ENCODE measurements at places on chromosomes 2 and 18.

GRCh38 chr18:34734056-34734455, 24.0 kb downstream of the DTNA start:
- DNase-seq, result no peak

- no peak for DNase-seq
These were observed 433 bp downstream of the NPC1 start for GRCh38 chr18:23585897-23586248.

DNA sequence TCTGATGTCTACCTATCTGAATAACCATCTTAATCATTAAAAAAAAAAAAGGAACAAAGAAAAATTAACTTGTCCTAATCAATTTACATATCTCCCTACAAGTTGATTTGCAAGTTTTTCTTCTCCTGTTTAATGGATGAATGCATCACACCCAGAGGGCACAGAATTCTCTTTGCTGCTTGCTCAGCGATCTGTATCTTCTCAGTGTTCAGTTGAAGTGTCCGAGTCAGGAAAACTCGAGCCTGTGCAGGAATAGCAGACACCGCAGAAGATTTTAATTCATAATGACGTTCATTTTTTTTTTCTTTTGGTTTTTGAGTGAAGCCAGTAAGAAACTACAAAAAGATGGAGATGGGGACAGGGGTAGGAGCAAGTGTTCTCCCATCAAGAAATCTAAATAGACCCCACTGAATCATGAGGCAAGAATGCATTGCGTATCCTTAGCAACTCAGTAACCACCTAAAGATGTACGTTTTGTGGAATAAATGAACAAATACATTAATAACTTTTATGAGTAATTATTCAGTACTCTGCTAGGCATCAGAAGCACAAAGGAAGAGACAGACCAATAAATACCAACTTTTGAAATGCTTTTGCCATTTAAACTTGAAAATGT, 675.5 kb downstream of the LRP1B start:
- no peak for DNase-seq

DNA sequence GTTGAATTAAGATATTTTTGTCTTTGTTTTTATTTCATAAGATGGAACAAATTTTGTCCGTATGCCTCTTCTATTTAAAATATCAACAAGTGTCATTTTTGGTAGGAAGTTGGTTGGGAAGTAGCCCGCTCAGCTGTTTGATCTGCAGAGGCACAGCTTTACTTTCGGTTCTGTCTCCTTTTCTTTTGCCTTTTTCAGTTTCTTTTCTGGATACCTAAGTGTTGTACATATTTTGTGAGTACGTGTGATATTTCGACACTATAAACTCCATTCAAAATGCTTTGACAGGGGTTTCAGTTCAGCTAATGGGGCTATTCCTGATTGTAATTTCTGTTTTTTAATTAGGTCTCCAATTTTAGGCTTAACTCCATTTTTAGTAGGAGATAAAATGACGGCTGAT, 1785.0 kb upstream of the LRRTM1 start:
- no peak for DNase-seq

- no peak for DNase-seq
These were observed 292.0 kb downstream of the ZNF804A start for GRCh38 chr2:184890311-184890710.

DNA sequence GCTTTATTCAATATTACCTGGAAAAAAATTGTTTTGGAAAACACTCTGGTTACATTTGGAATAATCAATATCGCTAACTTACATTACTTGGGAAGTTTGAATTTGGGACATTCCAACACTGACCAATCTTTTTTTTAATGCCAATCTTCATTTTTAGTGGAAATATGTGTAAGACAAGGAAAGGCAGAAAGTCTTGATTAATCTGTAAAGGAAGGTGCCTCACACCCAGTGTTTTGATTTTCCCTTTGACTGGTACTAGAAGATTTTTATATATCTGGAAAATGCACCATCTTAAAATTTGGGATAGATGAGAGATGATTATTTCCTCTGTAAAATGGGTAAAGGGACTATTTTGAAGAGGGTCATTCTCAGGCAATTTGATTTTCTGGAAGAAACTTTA, 879.2 kb upstream of the ZEB2 start:
- DNase-seq, result no peak

DNA sequence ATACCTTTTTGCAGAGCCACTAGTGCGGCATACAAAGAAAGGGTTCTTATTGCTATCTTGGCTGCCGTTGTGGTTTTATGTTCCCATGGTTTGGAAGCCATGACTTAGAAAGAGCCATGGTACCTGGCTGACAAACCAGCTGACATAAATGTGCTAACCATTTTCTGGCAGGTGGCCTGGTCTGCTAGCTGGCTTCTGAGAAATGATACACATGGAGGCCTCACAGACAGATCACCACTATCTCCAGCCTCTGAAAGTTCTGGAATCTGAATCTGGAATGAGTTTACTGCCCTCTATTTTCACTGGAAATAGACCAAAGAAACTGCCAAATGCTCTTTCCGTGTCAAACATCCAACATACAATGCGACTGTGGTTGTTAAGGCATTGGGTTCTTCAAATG, 123.7 kb downstream of the QPCT start:
- no peak for DNase-seq

DNA sequence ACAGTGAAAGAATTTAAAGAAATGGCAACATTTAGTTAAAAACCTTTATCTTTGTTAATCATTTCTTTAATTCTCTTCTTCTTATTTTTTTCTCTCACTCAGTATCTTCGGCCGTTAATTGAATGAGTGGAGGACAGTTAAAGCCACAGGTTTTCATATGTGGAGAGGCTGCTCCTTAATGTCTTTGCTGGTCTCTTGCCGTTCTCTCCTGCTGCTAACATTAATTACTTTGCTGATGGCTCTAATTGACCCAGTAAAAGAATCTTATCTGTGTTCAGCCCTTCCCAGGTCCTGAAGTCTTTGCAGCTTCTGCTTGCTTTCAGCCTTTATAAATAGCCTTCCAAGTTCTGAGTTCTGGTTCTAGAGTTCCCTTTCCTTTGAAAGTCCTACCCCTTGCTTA, 77.1 kb downstream of the ADAM23 start:
- no peak for DNase-seq

DNA sequence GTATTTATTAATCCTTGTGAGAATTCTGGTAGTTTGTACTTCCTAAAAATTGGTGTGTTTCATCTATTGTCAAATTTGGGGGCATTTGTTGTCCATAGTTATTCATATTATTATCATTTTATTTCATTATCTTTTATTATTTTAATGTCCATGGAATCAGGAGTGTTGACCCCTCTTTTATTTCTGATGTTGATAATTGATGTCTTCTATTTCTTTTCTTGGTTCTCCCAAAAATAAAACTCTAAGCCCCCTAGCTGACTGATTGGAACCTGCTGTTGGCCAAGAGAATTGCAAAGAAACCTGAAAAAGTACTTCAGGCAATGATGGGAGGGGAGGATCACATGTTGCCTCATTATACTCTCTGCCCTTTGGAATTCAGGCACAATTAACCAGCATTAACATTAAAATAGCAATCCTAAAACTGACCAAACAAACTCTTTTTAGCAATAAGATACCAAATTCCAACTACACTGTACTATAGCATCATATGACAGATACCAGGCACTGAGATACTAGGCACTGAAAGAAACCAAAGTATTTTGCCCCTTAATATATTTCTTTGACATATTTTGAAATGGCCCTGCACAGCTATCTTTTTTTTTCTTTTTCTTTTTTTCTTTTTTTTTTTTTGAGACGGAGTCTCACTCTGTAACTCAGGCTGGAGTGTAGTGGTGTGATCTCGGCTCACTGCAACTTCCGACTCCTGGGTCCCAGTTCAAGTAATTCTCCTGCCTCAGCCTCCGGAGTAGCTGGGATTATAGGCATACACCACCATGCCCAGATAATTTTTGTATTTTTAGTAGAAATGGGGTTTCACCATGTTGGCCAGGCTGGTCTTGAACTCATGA, 1097.2 kb upstream of the CNTNAP5 start:
- no peak for DNase-seq

DNA sequence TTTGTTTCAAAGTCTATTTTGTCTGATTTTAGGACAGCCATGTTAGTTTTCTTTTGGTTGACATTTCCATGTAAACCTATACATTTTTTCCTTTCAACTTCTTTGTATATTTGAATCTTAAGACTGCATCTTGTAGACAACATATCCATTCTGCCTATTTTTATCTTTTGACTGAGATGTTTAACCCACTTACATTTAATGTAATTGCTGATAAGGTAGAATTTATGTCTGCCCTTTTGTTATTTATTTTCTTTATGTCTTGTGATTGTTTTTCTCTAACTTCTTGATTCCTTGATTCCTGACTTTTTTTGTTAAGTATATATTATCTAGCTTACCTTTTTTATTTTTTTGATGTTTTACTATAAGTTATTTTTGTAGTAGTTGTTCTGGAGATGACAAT, 542.5 kb downstream of the SUCLG1 start:
- DNase-seq, result no peak

DNA sequence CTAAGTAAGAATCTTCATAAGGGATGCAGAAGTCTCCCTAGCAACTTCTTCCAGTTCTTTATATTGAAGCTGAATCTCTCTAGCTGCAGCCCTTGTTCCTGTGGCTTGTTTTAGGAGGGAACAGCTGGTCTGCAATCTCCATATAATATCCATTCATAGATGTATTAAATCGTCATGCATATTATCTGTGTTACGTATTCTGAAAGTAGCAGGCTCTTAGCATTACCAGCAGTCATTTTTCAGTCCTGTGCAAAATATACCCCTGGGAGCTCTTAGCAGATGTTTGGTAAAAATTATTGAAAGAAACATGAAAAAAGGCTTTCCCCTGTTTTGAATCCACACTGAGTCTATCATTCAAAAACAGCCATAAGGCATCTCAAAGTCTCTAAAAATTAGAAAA, 385.3 kb downstream of the IRS1 start:
- no peak for DNase-seq

DNA sequence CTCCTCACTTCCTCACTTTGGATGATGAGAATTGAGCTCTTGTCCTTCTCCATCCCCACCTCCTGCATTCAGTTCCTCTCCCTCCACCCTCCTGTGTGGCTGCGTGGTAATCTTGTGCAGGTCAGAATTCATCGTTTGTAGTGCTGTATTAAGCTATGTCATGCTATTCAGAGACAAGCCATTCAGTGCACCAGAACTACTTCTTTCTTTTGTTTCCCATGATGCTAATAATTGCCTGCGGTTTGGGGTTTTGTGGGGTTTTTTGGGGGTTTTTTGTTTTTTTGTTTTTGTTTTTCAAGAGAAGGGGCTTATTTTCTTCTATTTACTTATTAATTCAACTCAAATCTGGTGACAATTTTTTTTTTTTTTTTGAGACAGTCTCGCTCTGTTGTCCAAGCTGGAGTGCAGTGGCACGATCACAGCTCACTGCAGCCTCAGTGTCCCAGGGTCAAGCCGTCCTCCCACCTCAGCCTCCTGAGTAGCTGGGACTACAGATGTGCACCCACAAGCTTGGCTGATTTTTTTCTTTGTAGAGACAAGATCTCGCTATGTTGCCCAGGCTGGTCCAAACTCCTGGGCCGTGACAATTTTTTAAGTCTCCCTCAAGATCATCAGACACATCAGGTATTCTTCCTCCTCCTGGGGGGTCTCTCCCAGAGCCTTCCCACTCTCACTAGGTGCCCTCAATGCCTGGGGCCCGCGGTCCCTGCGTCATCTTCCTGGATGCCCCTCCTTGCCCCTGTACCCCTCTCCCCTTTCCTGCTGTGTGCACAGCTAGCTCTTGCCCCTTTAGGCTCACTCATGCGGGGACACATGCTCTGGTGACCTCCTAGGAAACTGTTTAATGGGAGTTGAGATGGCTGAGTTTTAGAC, 37.8 kb downstream of the MAL start:
- DNase-seq, result no peak

- DNase-seq, result no peak
These were observed 97.2 kb downstream of the PLEKHM3 start for GRCh38 chr2:207928079-207928478.

- DNase-seq, result no peak
These were observed 292.2 kb upstream of the CCDC68 start for GRCh38 chr18:55251254-55251971.

- no peak for DNase-seq
These were observed 25.0 kb upstream of the FN1 start for GRCh38 chr2:215460682-215461382.

- DNase-seq, result no peak
These were observed 100.4 kb upstream of the LCLAT1 start for GRCh38 chr2:30346471-30347169.

- no peak for DNase-seq
These were observed 76.7 kb downstream of the TGIF1 start for GRCh38 chr18:3526421-3527354.

GRCh38 chr2:33620-34019, 12.7 kb downstream of the FAM110C start:
- DNase-seq, result peak; percentile 53

DNA sequence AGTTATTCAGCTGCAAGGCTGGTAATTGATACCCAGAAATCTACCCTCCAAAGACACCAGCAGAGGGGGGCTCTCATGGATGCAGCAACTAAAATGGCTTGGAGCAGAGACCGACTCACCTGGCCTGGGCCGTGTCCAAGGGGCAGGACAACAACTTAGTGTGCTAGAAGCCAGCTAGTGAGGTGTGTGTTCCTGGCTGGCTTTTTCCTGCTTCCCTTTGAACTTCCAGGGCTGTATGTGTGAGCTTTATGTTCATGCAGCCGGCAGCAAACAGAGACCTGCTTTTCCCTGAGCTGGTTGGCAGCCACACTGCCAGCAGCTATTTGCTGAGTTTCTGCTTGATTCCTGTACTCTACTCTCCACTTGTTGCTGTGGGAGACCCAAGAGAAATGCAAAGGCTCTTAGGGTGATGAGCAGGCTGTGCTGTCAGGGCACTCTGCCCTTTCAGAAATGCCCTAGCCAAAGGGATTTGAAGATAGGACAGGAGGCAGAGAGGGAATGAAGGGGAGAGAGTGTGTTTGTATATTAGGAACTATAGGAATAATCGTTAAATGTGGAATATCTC, 23.7 kb upstream of the GRP start:
- DNase-seq, result no peak

DNA sequence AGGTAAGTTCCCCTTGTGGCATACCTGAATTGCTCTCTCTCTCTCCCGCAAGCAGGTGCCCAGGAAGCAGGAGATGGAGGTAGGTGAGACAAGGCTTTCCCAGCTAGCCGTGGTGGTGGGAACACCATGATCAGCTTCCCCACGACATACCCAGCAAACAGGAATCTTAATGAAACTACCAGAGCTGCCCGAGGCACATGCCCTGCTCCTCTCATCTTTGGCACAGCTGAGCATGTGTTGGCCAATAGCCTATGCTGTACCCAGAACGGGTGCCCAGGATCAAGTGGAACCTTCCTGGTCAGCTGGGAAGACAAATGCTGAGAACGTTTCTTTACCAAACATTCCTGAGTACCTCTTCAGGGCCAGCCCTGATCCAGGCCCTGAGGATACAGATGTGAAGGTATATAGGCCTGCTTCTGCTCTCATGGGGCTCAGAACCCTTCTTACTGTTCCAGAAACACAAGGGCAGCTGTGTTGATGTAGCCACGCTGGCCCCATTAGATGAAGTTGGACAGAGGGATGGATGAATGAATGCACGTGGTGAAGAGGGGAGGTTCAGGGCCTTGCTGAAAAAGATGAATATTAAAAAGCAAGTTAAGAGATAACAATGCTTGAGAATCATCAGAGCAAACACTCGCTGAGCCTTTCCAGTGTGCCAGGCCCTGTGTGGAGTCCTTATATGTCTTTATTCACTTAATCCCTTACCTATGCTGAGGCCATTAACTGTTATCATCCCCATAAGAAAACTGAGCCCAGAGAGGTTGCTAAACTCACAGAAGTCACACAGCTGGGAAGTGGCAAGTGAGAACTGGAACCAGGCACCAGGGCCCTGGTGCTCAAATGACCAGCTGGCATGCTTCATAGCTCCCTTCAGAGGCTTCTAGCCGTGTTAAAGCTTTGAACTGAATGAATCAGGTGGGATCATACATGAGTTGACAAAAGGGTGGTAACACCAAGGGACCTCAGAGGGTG, 68.8 kb upstream of the TMEM247 start:
- DNase-seq, result no peak

GRCh38 chr2:167987558-167987957, 259.8 kb downstream of the STK39 start:
- no peak for DNase-seq
